NCI-H446 (cell line): ENCODE measurements at places on chromosomes 1 and 21.

DNA sequence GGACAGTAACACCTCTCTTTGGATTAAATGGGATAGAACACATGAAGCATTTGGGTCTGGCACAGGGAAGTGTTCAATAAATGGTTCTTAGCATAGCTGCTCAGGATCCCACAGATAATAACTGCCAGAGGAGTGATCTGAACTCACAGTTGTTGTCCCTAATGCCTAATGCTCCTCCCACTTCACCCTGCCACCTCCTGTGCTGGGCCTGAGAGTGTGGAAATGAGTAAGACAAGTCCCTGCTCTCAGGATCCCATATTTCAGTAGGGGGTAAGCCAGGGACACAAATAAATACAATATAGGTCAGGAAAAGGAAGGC is 19.9 kb upstream of the FOXO6 start:
- no peak for DNase-seq

GRCh38 chr1:234926559-234927311 is 201.9 kb downstream of the TOMM20 start:
- no peak for DNase-seq

GRCh38 chr1:205344066-205344928 is 12.4 kb downstream of the KLHDC8A start:
- no peak for DNase-seq

GRCh38 chr1:1924386-1924785 is 5.3 kb upstream of the TMEM52 start:
- no peak for DNase-seq

- peak; percentile 16 for DNase-seq
Observed at GRCh38 chr1:81937791-81938450, 137.2 kb downstream of the ADGRL2 start.

DNA sequence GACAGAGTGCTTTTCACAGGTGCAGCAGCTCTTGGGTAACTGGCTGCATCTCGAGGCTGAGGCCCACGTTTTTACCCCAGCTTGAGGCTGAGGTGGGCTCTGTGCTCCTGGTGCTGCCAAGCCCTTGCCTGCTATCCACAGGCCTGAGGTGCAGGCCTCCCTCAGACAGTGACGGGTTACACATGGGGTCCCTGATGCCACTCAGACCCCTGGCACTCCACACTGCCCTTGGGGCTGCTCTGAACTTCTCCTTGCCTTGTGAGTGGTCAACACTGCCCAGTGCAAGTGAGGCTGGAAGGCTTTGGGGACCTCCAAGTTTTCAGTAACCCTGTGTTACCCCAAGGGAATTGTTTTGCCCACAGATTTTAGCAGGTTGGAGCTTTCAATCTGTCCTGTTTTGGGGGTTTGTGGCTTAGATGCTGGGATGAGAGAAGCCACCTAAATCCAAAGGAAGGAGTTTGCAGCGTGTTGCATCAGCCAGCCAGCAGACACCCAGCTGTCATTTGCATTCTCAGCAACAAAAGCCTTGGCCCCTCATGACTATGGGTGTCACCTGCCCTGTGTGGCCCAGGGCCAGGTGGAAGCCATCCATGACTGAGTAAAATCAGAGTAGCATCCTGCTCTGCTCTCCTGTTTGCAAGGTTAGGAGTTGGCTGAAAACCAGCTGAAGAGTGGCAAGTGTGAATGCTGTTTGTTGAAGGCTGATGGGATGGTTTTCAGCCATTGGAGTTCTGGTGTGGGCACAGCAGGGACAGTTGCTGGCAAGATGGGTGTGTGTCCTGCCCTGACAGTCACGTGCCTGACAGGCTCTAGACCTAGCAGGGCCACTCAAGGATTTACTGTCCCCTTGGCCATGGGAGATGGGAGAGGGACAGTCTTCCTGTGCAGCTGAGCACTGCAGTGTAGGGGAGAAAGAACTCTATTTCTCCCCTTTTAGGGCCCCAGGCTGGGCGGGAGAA is 3.2 kb downstream of the RNF187 start:
- peak; percentile 28 for DNase-seq

GRCh38 chr1:76160225-76160624 is 85.7 kb downstream of the ST6GALNAC3 start:
- no peak for DNase-seq

- DNase-seq = no peak
Observed at GRCh38 chr1:53636621-53637171, 102.3 kb downstream of the GLIS1 start.
